ENCODE measurements at places on chromosomes 11 and 22.

DNA sequence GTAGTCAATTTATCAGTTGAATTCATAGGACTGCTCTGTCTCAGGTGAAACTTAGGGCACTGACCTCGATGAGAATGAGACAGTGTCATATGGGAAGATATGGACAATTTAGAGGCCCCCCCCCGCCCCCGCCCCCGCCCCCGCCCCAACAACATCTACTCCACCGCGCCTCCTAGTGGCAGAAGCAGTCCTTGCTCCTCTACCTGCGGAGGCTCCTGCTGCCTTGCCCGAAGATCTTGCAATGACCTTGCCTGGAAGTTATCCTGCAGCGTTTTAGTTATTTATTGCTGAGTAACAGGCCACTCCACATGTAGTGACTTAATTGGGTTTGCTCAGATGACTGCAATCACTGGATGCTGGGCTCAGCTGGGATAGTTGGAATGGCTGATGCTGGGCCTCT is 15.2 kb downstream of the SERPINH1 start:
- no peak for DNase-seq

- DNase-seq, result peak; percentile 26
These were observed 2.9 kb upstream of the ARFGAP2 start for GRCh38 chr11:47179655-47179991.

DNA sequence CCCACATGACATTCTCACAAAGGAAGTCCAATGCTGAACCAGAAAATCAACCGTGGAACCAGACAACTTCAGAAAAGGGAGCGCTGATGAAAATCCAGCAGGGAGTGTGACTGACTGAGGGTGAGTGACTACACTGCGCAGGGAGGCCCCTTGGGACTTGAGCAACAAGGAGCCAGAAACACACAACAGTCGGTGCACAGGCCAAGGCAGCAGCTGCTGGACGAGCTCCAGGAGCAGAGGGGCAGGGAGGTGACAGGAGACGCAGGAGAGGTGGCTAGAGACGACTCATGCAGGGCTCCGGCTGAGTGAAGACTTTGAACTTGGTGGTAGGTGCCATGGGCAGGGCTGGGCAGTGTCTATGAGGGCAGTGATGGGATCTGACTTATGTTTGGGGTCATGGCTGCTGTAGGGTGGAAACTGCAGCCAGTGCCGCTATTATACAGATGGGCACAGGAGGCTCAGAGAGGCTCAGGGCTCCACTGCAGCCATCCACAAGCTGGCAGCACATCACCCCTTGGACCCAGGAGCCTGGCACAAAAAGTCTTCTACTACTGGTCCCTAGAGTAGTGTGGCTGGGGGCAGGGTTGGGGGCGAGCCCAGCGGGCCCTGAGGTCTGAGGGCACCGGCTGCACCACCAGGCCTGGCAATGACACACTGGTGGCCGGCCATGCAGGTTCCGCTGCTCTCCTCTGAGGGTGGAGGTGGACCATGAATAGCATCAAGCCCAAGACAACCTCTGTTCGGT is 10.3 kb upstream of the FADD start:
- DNase-seq, result no peak

DNA sequence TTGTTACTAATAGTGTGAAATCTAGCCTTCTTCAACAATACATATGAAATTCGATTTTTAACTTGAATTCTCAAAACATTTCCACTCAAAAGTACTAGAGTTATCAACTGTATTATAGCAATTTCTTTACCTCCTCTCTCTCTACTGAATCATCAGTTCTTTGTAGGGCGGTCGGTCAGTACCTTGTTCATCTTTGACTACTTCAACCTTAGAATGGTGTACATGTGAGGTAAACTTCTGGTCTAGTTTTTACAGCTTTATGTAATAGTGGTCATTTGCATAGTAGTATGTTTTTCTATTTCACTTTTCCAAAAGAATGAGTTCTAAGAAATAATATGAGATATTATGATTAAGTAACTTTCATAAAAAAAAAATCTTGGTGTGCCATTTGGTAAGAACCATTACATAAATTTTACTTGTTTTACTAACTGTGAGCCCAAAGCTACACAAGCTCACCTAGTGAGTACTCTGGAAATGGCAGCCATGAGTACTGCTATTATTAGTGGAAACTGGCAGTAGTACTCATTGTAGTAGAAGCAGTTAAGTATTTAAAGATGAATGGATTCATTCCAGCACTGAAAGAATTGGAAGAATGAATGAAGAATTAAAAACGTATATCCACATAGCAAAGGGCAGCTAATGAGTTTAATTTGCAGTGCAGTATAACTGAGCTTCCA is 30.1 kb downstream of the SESN3 start:
- DNase-seq, result no peak

DNA sequence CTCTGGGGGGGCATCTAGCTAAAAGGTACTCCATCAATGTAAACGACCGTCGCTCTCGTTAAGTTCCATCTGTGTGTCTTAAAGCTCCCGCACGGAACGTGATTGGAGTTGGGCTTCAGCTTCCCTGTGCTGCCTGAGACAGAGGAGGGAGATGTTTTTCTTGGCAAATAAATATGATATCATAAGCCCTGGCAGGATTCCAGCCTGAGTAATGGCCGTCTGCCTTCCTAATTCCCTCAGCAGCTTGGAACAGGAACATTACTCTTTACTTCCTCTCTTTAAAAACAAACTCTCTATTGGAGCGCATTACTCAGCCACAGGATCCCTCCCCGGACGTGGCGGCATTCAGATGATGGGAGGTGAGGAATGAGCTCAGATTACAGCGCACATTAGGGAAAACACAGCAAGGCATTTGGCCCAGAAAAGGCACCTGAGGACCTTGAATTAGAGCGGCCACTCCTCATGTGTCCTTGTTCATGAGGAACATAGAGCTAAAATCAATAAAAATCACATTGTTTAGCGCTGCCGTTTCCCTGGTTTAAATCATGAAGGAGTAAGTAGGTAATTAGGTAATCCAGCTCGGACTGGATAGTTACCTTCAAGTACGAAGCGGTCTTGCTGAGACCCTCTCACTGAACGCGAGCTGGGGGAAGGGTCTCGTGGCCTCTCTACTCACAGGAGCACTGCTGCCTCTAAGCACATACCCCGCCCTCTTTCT is 230.4 kb downstream of the ST3GAL4 start:
- DNase-seq, result peak; percentile 95

DNA sequence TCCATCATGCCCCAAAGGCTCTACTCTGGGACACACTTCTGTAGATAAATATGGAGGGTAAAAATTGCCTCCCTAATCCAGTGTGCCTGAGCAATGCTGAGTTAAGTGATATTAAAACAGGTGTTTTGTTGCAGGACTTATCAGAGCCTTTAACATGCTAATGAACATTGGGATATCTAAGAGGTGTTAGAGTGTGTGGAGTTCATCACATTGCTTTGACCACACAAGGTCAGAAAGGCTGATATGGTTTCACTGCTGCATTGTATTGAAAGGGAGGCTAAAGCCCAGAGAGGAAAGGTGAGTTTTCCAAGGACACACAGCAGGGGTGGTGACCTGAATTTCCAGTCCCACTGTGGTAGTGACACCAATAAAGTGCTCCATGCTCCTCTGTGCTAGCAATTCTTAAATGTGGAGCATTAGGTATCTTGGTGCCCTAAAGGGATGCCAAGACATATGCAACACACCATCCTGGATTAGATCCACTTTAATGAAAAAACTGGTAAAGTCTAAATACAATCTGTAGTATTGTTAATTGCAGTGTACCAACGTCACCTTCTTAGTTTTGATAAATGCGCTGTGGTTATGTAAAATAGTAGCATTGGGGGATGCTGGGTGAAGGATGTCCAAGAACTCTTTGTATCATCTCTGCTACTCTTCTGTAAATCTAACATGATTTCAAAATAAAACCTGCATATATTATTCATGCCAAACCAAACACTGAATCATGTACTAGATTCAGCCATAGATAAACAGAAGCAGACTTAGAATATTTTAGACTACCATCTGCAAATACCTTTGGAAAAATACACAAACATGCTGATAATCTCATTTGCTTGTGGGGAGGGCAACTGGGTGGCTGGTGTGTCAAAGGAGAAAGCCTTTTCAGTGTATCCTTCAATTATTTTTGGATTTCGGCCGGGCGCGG is 45.8 kb downstream of the MIAT start:
- no peak for DNase-seq

GRCh38 chr11:65917077-65917433 is 1.8 kb downstream of the C11orf68 start:
- no peak for DNase-seq

- DNase-seq, result no peak
These were observed 42.2 kb upstream of the FAM181B start for GRCh38 chr11:82775736-82776346.

GRCh38 chr11:72634472-72635095 is 39.6 kb downstream of the PDE2A start:
- no peak for DNase-seq

All from NCI-H1092 treated with DMSO at 0.1 percent for 48 hours (cell line).